ENCODE measurements at places on chromosomes 3 and 15.
A peak's percentile ranks its signal among the peaks of the same experiment; 100 is the strongest.

GRCh38 chr15:72785841-72786240 is 2.3 kb upstream of the ADPGK start:
- DNase-seq: no peak

GRCh38 chr15:92044203-92044909 is 190.8 kb downstream of the SLCO3A1 start:
- no peak for DNase-seq

- DNase-seq: peak; percentile 9
Measured at GRCh38 chr3:56862352-56863062, 60.8 kb upstream of the ARHGEF3 start.

GRCh38 chr3:121878411-121878810 is 15.8 kb upstream of the SLC15A2 start:
- DNase-seq: no peak

GRCh38 chr3:13584427-13584891 is 35.5 kb downstream of the FBLN2 start:
- no peak for DNase-seq

GRCh38 chr15:69610277-69610676 is 157.7 kb downstream of the RPLP1 start:
- peak; percentile 71 for DNase-seq

- DNase-seq: peak; percentile 76
Measured at GRCh38 chr3:155553780-155554179, 191.1 kb downstream of the PLCH1 start.

GRCh38 chr3:30632521-30632920 is 26.1 kb downstream of the TGFBR2 start:
- DNase-seq: no peak

GRCh38 chr3:7346364-7346763 is 485.4 kb downstream of the GRM7 start:
- DNase-seq: no peak

DNA sequence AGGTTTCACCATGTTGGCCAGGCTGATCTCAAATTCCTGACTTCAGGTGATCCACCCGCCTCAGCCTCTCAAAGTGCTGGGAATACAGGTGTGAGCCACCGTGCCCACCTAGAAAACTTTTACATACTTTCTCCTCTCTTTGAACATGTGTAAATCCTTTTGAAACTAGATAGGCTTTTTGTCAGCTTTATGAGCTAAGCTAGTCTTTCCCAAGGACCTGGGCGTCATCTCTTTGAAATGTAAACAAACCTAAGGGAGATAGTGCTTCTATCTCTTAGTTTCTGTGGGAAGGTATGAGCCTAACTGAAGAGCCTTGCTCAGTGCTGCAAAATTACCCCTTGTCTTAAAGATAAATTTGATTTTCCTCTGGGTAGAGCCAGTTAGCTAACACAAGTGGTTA is 4.8 kb downstream of the CX3CR1 start:
- no peak for DNase-seq

- DNase-seq: no peak
Measured at GRCh38 chr3:138684396-138684795, 75.8 kb downstream of the FAIM start.

GRCh38 chr15:87238451-87239068 is 1018.0 kb downstream of the NTRK3 start:
- no peak for DNase-seq

GRCh38 chr3:5006755-5007202 is 27.5 kb downstream of the BHLHE40 start:
- DNase-seq: no peak

- no peak for DNase-seq
Measured at GRCh38 chr3:85259748-85260147, 301.0 kb downstream of the CADM2 start.

DNA sequence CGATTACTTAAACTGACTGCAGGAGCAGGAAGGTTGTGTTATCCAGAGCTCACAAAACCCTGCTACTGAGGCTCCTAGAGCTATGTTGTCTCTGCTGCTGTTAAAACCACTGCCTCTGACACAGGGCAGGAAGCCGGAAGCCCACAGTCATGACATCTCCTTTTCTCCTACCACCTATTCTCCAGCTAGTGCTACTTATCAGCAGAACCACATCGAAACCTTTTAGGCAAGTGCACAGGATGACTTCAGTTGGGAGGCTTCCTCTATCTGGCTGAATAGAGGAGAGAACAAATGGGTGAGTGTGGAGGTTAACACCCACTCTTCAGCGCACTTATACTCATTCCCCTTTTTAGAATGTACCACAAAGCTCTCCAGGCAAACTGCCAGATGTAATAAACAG is 638.0 kb downstream of the OTOL1 start:
- peak; percentile 24 for DNase-seq

DNA sequence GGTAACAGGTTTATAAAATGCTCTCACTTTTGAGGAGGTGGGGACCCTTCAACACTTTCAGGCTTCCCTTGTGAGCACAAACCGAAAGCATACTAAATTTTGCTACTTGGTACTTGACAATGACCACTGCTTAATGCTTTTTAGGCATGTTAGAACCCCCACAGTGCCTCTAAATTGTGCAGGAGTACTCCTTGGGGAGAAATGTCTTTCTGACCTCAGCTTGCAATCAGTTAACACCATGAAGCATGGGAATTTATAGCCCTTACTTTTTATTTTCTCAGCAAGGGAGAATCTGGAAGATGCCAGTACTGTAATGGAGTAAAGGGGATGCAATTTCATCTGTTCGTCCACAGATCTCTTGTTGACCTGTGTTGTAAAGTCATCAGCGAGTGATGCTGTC is 308.9 kb upstream of the TBC1D5 start:
- no peak for DNase-seq

- peak; percentile 60 for DNase-seq
Measured at GRCh38 chr3:47283591-47284364, 1.0 kb downstream of the KLHL18 start.

GRCh38 chr3:45283471-45283870 is 57.4 kb upstream of the TMEM158 start:
- DNase-seq: no peak

DNA sequence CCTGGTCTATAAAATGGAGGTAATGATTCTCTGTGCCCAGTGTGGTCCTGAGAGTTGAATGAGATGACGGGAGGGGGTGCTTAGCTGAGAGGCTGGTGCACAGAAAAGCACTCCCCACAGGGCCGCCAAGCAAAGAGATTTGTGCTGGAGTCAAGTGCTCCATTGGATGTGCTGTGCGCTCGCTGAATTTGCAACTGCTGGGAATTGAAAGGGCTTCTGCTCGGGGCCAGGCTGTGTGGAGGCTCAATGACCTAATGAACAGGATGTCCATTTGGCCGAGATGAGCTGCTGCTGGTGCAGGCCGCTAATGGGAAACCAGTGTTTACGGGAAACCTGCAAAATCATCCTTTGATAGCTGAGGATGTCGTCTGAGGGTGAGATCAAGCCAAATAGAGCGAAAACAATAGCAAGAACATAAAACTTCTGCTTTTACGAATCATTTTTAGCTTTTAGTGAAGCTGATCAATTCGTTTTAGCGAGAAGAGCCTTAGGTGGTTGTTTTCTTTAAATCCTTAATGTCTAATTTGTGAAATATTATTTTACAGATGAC is 211.7 kb downstream of the GABRG3 start:
- no peak for DNase-seq

GRCh38 chr3:34106379-34106778 is 307.9 kb downstream of the PDCD6IP start:
- no peak for DNase-seq

GRCh38 chr3:64247991-64248646 is 22.9 kb upstream of the PRICKLE2 start:
- no peak for DNase-seq

GRCh38 chr3:78495301-78495700 is 1272.5 kb downstream of the ROBO1 start:
- DNase-seq: no peak

GRCh38 chr15:44296625-44297524 is 8.4 kb downstream of the GOLM2 start:
- DNase-seq: peak; percentile 85

DNA sequence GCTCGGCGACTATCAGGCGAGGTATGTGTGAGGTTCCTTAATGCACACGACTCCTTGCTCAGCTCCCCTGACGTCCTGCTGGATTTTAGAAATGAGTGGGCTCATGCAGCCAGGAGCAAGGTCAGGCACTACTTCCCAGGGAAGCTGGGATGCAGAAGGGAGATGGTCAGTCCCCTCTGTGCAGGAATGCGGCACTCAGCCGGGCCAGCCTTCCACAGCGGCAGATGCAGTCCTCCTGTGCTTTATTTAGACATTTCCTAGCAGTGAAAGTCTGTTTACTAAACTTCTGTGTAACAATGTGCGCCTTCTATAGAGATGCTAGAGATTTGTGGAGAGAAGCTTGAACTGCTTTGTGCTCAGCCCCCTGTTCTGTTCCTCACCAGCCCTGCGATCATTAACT is 252.1 kb downstream of the SLCO3A1 start:
- DNase-seq: no peak

DNA sequence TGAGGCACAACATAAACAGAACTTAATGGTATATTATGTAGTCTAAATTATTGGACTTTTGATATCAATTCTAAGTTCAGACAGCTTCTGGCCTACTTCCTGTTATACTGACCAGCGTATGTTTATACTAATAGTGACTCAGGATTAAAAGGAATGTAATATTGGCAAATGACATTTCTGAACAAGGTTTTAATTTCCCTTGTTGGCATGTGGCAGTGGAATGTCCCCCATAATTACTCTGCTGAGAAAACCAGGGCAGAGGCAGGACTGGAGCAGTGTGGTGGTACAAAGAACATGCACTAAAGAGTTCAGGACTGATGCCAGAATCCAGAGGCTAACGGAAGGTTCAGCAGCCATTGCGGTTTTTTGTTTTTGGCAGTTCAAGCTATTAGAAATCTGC is 184.0 kb downstream of the KCNAB1 start:
- no peak for DNase-seq

- no peak for DNase-seq
Measured at GRCh38 chr3:76470285-76470684, 569.6 kb upstream of the ROBO2 start.

- no peak for DNase-seq
Measured at GRCh38 chr3:155979746-155980145, 109.3 kb downstream of the GMPS start.

DNA sequence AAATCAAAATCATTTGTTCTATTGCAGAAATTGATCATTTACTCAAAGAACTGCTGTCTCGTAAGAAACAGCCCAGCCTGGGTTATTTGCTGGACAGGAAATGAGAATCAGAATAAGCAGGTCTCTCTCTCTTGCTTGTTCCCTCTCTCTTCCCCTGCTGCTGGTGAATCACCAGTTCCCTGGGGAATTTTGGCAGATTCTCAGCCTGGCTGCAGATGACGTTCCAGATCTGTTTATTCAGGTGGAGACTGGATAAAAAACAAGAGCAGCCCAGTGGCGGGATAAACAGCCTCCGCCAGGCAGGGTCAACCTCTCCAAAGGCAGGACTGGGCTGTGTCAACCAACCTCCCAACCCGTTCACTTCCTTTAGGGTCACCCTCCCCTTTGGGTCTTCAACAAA is 72.1 kb downstream of the LRIG1 start:
- DNase-seq: peak; percentile 43

Measured in NB4 (cell line).